ENCODE measurements at places on chromosomes 1 and 21. TPM values are rescaled to one million over a fixed set of nuclear protein-coding genes. Genes with fewer than 3 reads are reported as not detected.

TEKT2 gene
- not detected for total RNA-seq

DNA sequence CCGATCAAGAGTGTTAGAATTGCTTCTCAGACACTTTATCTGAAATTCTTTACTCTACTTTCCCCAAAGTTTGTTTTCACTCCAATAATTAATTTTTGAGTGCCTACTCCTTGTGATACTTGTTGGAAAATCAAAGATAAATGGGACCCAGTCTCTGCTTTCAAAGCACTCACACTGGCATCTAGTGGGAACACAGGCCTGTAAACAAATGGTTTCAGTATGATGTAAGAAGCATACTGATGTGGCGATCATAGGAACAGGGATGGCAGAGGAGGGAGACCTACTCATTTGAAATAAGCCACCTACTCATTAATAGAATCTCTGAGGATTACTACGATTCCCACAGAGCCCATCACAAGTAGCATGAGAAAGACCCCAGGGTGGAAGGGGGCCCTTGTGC lies 273.7 kb upstream of the ST6GALNAC5 start:
- no peak for DNase-seq

- no peak for DNase-seq
Observed at GRCh38 chr1:221310180-221310579, 430.9 kb downstream of the HLX start.

- no peak for DNase-seq
Observed at GRCh38 chr21:21385404-21385803, 387.2 kb downstream of the NCAM2 start.

UBE2U gene
- not detected for total RNA-seq

FRRS1 gene
- 3.2 TPM for total RNA-seq

- no peak for DNase-seq
Observed at GRCh38 chr1:58983633-58984245, 199.9 kb upstream of the JUN start.

- peak; percentile 41 for DNase-seq
Observed at GRCh38 chr21:25637851-25638659, 1.0 kb upstream of the JAM2 start.

DNA sequence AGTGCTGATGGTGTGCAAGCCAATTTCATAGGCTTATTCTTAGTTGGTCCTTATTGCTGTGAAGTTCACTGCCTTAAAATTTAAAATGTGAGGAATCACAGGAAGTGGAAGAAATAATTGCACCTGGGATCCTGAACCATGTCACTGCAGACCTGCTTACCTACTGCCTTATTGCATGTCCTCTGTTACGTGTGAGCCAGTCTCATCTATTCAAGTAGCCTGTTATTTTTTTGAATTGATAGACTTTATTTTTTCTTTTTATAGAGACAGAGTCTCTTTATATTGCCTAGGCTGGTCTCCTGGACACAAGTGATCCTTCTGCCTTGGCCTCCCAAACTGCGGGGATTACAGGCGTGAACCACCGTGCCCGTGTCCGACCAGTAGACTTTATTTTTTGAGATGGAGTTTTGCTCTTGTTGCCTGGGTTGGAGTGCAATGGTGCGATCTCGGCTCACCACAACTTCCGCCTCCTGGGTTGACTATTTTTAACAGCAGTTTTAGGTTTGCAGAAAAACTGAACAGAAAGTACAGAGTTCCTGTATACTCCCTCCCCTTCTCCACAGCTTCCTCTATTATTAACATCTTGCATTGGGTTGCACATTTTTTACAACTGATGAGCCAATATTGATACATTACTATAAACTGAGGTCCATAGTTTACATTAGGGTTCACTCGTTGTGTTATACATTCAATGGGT lies 14.0 kb upstream of the DISC1 start:
- peak; percentile 44 for DNase-seq

DNA sequence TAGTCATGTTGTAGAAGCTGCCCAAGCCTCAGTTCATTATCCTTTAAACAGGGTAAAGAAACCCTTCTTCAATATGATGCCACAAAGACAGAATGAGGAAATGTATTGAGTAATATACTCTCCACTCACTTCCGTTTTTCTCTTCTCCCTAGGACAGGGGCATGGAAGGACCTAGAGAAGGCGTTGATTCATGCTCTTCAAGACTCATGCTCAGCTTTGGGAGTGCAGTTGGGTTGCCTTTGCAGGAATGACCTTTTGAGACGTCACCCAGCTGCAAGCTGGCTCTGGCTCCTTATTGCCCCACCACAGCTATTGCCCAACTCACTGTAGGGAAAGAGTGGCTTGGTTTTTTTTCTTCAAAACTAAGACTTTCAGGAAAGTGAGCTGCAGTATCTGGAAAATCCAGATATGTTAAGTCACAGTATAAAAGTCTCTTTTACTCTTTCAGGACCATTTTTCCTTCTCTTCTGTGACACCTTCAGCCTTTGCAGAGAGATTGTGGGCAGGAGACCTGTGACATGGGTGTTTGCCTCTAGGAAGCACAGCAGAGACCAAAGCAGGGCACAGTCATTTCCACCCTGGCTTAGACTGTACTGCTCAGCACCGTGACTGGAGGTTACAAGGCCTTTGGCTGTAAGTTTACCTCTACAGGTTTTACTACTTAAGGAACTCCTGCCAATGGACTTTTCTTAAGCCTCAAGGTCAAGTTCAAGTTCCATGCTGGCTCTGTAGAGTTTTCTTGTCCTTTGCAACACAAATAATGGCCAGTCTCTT lies 39.5 kb downstream of the XCL2 start:
- peak; percentile 30 for DNase-seq

- DNase-seq: peak; percentile 89
Observed at GRCh38 chr1:183090391-183091006, 67.3 kb downstream of the LAMC1 start.

- DNase-seq: no peak
Observed at GRCh38 chr1:220013497-220013896, 32.8 kb downstream of the EPRS1 start.

PDZK1IP1 gene
- 292 TPM for total RNA-seq

DNA sequence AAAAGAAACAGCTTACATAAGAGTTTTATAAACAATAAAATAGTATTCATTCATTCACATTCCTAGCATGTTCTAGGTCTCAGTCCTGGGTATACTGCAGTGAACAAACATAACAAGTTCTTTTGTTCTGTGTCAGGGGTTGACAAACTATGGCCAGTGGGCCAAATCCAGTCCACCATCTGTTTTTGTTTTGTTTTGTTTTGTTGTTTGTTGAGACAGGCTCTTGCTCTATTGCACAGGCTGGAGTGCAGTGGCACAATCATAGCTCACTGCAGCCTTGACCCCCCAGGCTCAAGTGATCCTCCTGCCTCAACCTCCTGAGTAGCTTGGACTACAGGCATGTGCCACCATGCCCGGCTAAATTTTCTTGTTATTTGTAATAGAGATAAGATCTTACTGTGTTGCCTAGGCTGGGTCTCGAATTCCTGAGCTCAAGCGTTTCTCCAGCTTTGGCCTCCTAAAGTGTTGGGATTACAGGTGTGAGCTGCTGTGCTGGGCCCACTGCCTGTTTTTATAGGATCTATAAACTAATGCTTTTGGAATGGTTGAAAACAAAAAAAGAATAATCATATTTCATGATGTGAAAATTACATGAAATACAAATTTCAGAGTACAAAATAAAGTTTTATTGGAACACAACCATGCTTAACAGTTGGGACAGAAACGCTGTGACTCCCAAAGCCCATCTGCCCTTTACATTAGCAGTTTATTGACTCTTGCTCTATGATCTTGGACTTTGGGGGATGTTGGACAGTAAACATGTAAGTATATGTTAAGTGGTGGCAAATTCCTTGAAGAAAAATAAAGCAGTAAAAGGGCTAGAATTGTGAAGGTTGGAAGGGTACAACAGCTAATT lies 17.9 kb downstream of the CAPZA1 start:
- no peak for DNase-seq

- DNase-seq: no peak
Observed at GRCh38 chr1:44168520-44169098, 27.2 kb upstream of the KLF18 start.

PLPP3 gene
- total RNA-seq: 145 TPM

DNA sequence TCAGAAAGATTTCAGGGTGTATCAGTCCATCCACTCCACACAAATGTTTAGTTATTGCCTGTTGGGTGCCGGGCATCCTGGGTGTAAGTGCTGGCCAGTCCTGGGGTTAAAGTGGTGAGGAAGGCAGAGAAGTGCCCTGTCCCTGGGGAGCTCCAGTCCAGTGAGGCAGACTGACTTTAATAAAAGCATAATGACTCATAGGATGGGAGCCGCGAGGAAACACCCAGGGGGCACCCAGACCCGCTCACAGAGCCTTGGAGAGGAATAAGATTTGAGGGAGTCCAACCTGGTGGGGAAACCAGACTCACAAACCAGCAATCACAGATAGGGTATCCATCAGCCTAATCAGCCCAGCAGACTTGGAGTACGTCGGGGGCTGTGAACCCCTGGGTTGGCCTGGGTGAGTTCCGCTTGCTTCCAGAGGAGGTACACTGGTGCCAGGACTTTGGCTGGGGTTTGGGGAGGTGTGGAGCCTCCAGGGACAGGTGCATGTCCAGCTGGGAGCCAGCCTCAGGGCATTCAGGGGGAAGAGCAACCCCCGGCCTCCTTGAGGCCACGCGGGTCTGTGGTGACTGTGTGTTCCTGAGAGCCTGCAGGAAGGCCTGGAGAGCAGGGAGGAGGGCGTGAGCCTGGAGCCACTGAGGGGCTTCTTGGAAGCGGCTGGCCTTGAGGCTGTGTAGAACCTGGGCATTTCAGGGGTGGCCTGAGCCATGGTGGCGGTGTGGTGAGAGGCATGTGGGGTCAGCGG lies 3.7 kb downstream of the PEAR1 start:
- no peak for DNase-seq

GRCh38 chr1:186297439-186298045 lies 77.5 kb downstream of the TPR start:
- DNase-seq: no peak

DNA sequence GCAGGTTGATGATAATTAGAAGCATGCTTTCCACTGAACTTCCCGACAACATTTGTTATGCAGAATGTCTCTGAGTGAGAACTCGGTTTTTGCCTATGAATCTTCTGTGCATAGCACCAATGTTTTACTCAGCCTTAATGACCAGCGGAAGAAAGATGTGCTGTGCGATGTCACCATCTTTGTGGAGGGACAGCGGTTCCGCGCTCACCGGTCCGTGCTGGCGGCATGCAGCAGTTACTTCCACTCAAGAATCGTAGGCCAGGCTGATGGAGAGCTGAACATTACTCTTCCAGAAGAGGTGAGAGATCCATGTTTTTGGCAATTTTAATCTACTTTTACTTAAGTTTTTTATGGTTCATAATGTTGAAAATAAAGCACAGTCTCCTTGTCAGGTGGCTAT lies 22.5 kb downstream of the BACH1 start:
- no peak for DNase-seq

GRCh38 chr21:45383111-45383614 lies 21.8 kb upstream of the COL18A1 start:
- DNase-seq: no peak

DNA sequence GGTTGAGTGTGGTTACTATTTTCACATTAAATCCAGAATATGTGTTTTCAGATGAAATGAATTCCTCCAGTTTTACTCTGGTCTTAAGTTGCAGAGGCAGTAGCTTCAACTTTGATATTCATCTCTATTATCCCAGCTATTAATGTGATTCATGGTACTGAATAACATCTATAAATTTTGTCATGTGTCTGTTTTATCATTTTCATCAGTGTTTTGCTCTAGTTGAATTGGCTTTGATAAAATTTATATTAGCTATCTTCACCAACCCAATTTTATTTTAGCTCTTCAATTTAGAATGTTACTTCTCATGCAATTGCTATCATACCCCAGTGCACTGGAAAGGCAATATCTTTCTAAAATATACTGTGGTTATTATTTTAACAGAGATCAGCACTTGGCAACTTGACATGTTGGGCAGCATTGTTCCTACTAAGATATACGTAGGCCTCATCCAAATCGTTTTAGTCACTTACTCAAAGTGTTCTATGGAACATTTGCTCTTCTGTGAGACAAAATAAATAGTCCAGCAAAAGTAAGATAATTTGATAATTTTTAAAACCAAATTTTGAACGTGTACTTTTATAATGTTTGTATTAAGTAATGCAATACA lies 184.3 kb downstream of the NCAM2 start:
- no peak for DNase-seq

GRCh38 chr1:206909883-206910318 lies 11.8 kb downstream of the FCMR start:
- no peak for DNase-seq

VSIG8 gene
- total RNA-seq: 2.5 TPM

ENO1 gene
- total RNA-seq: 375 TPM

SMYD3 gene
- 196 TPM for total RNA-seq

- DNase-seq: no peak
Observed at GRCh38 chr1:207321790-207322645, 540 bp downstream of the CD55 start.

All from stomach (tissue), 19 donors.